Fibroblast of lung (primary cell): ENCODE measurements at places on chromosomes 3 and 15.

DNA sequence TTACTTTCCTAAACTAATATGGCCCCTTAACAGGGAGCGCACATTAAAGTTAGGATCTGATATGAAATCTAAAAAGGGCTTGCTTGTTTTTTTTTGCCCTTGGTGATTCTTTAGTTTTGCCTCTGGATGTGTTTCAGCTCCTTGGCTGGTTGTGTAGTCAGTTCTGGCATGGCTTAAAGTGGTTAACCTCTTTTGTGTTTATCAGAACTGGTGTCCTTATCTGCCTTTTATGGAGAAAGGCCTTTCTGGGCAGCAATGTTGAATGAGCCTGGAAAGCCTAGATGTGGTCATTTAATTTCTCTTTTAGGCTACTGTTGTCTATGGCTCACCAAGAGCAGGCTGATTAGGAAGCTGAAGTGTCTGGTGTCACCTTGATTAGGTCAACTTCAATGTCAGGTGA lies 254.5 kb upstream of the ROPN1 start:
- peak; percentile 78 for DNase-seq
- H3K27me3 ChIP-seq: peaks cover 4% of the 10 kb centered on the region
- H3K27ac ChIP-seq: no peak overlapping the region
- no peak overlapping the region for H3K4me3 ChIP-seq
- peaks cover 6% of the 10 kb centered on the region for H3K4me1 ChIP-seq

DNA sequence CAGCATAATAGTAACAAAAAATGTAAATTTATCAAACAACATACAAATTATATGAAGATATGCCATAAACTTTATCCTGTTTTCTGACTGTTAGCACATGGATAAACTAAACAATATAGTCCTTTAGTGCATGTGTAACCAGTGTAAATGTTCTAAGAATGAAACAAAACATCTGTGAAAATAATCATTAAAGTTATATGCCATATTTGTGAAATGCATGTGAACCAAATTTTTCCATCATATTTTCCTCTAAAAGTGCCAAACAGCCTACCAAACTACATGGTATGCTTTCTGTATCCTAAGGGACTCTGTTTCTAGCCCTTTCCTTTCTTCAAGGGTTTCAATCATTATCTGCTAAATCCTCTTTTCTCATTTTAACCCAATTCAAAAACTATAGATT lies 23.9 kb upstream of the RSL24D1 start:
- peaks cover 13% of the 10 kb centered on the region for H3K4me1 ChIP-seq
- no peak for DNase-seq
- H3K27ac ChIP-seq: peak overlapping the region; percentile 89
- no peaks in the 10 kb centered on the region for H3K27me3 ChIP-seq

DNA sequence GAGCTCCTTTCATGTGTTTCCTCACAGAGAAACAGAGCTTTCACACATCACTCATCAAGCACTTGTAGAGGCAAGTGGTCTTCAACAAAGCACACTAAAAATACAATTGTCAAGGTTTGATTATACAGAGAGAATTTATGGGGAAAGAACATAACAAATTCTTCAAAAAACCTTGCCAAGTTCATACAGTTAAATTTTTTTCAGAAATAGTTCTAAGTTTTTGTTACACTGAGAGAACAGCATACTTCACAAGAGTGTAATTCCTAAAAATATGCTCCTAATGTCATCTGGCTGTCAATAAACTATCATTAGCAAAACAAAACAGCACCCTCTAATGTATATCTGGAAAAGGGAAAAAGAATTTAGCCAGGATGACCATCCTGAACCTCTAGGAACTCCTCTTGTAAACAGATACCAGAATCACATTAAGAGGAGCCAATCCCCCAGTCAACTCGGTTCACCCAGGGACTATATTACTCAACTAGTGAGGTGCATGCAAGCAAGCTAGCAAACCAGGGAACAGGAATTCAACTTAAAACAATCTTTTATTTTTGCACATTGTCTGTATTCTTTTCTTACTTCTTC lies 63.3 kb downstream of the RAD18 start:
- peaks cover 2% of the 10 kb centered on the region for H3K4me1 ChIP-seq
- no peak overlapping the region for H3K27ac ChIP-seq
- no peak overlapping the region for H3K4me3 ChIP-seq
- DNase-seq: peak; percentile 10

DNA sequence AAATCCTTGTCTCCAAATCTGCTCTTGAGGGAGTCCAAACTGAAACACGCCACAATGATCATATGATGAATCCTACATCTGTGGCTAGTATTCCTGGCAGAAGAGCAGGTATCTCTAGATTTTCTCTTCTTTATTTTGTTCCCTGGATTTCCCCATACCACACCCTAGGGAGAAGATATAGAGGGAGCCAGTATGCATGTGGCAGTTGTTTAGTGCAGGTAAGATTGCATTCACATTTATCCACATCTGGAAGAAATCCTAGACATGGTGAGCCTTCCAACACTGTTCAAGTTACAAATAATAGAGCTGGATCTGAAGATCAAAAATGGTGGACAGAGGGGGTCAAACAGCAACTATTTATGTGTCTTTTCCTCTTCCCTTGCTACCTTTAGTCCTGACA lies 316.7 kb downstream of the ZNF385D start:
- H3K27me3 ChIP-seq: no peaks in the 10 kb centered on the region
- no peak for DNase-seq
- no peak overlapping the region for H3K4me3 ChIP-seq
- no peaks in the 10 kb centered on the region for H3K36me3 ChIP-seq
- no peak overlapping the region for H3K27ac ChIP-seq

DNA sequence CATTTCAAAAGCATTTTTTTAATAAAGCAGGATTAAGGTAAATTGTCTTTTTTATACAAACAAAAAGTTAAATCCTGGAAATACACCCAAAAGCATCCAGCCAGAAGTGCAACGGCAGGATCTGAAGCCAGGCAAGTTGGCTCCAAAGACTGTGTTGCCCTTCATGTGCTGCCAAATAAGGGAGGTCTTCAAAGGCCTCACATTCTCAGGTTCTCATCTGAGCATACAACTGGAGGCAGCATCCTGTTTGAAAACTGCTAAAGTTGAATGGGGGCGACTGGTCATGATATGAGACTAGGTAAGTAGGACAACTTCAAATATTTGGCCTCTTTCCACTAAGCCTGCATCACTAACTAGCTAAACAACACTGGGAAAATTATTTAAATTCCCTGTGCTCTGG lies 52.2 kb downstream of the IMPG2 start:
- no peak overlapping the region for H3K27ac ChIP-seq
- no peaks in the 10 kb centered on the region for H3K36me3 ChIP-seq
- DNase-seq: no peak
- no peak overlapping the region for H3K4me3 ChIP-seq

DNA sequence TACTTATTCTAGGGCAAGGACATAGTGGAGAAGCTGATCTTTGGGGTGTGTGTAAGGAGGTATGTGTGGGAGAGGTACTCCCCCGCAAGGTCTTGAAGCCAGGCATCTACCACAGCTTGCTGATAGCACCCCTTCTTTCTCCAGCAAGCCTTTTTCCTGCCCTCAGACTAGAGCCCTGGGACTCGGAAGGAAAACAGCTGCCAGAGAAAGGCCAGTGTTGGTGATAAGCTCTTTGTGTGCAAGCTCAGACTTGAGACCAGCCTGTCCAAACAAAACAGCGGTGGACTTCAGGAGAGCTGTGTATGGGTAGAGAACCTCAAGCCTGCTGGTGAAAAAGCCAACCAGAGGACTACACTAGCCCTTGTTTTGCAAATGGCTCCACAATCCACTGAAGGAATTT lies 1028.6 kb downstream of the MCTP2 start:
- H3K4me1 ChIP-seq: peaks cover 15% of the 10 kb centered on the region
- peak overlapping the region; percentile 4 for H3K27ac ChIP-seq
- H3K36me3 ChIP-seq: no peaks in the 10 kb centered on the region
- H3K4me3 ChIP-seq: no peak overlapping the region
- H3K27me3 ChIP-seq: no peaks in the 10 kb centered on the region

- H3K4me3 ChIP-seq: no peak overlapping the region
- H3K27me3 ChIP-seq: no peaks in the 10 kb centered on the region
- H3K36me3 ChIP-seq: no peaks in the 10 kb centered on the region
- DNase-seq: no peak
Observed at GRCh38 chr15:73959012-73959581, 32.8 kb downstream of the LOXL1 start.

GRCh38 chr15:74724570-74725224 lies 631 bp downstream of the CYP1A1 start:
- H3K4me3 ChIP-seq: no peak overlapping the region
- no peak for DNase-seq
- H3K27me3 ChIP-seq: peaks cover 44% of the 10 kb centered on the region
- no peaks in the 10 kb centered on the region for H3K4me1 ChIP-seq
- H3K27ac ChIP-seq: no peak overlapping the region

- H3K36me3 ChIP-seq: no peaks in the 10 kb centered on the region
- no peaks in the 10 kb centered on the region for H3K4me1 ChIP-seq
- no peak overlapping the region for H3K27ac ChIP-seq
- no peak for DNase-seq
Observed at GRCh38 chr15:50187525-50187924, 5.5 kb downstream of the SLC27A2 start.

- no peak overlapping the region for H3K4me3 ChIP-seq
- no peaks in the 10 kb centered on the region for H3K36me3 ChIP-seq
- no peaks in the 10 kb centered on the region for H3K27me3 ChIP-seq
- peak overlapping the region; percentile 97 for H3K27ac ChIP-seq
Observed at GRCh38 chr3:129399895-129400357, 28.5 kb downstream of the EFCAB12 start.

GRCh38 chr3:192187485-192188051 lies 539.8 kb downstream of the FGF12 start:
- no peak overlapping the region for H3K27ac ChIP-seq
- H3K27me3 ChIP-seq: no peaks in the 10 kb centered on the region
- peak; percentile 16 for DNase-seq
- no peaks in the 10 kb centered on the region for H3K4me1 ChIP-seq
- H3K36me3 ChIP-seq: no peaks in the 10 kb centered on the region

GRCh38 chr3:111808439-111808838 lies 50.6 kb upstream of the PHLDB2 start:
- no peak overlapping the region for H3K27ac ChIP-seq
- H3K4me1 ChIP-seq: peaks cover 12% of the 10 kb centered on the region
- no peaks in the 10 kb centered on the region for H3K27me3 ChIP-seq
- peak; percentile 59 for DNase-seq

GRCh38 chr3:172853921-172854666 lies 103.6 kb downstream of the ECT2 start:
- H3K4me3 ChIP-seq: no peak overlapping the region
- no peak for DNase-seq
- no peaks in the 10 kb centered on the region for H3K36me3 ChIP-seq

DNA sequence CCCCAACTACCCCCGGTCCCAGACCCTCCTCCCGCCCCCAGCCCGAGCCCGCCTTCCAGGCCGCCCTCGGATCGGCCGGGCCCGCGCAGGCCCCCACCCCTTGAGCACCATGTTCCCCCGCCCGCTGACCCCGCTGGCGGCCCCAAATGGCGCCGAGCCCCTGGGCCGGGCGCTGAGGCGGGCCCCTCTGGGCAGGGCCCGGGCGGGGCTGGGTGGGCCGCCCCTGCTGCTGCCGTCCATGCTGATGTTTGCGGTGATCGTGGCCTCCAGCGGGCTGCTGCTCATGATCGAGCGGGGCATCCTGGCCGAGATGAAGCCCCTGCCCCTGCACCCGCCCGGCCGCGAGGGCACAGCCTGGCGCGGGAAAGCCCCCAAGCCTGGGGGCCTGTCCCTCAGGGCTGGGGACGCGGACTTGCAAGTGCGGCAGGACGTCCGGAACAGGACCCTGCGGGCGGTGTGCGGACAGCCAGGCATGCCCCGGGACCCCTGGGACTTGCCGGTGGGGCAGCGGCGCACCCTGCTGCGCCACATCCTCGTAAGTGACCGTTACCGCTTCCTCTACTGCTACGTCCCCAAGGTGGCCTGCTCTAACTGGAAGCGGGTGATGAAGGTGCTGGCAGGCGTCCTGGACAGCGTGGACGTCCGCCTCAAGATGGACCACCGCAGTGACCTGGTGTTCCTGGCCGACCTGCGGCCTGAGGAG lies 472 bp downstream of the CHST14 start:
- peak; percentile 19 for DNase-seq
- H3K27ac ChIP-seq: peak overlapping the region; percentile 54
- peaks cover 3% of the 10 kb centered on the region for H3K4me1 ChIP-seq
- peak overlapping the region; percentile 68 for H3K4me3 ChIP-seq

GRCh38 chr15:36844534-36844998 lies 255.8 kb downstream of the MEIS2 start:
- H3K27ac ChIP-seq: no peak overlapping the region
- H3K4me3 ChIP-seq: no peak overlapping the region
- no peaks in the 10 kb centered on the region for H3K27me3 ChIP-seq
- no peaks in the 10 kb centered on the region for H3K36me3 ChIP-seq

GRCh38 chr3:135779590-135780235 lies 185.8 kb upstream of the PPP2R3A start:
- no peaks in the 10 kb centered on the region for H3K4me1 ChIP-seq
- no peak overlapping the region for H3K27ac ChIP-seq
- H3K36me3 ChIP-seq: no peaks in the 10 kb centered on the region
- no peak for DNase-seq
- no peaks in the 10 kb centered on the region for H3K27me3 ChIP-seq

GRCh38 chr3:116256843-116257485 lies 188.3 kb downstream of the LSAMP start:
- no peak for DNase-seq
- H3K4me3 ChIP-seq: no peak overlapping the region
- H3K27ac ChIP-seq: no peak overlapping the region
- no peaks in the 10 kb centered on the region for H3K4me1 ChIP-seq

- no peaks in the 10 kb centered on the region for H3K27me3 ChIP-seq
- no peak for DNase-seq
Observed at GRCh38 chr3:191301017-191301416, 28.2 kb upstream of the CCDC50 start.

GRCh38 chr3:102177075-102177755 lies 257.6 kb upstream of the ZPLD1 start:
- no peak overlapping the region for H3K4me3 ChIP-seq
- H3K27ac ChIP-seq: no peak overlapping the region
- no peak for DNase-seq
- peaks cover 11% of the 10 kb centered on the region for H3K4me1 ChIP-seq
- H3K36me3 ChIP-seq: no peaks in the 10 kb centered on the region

DNA sequence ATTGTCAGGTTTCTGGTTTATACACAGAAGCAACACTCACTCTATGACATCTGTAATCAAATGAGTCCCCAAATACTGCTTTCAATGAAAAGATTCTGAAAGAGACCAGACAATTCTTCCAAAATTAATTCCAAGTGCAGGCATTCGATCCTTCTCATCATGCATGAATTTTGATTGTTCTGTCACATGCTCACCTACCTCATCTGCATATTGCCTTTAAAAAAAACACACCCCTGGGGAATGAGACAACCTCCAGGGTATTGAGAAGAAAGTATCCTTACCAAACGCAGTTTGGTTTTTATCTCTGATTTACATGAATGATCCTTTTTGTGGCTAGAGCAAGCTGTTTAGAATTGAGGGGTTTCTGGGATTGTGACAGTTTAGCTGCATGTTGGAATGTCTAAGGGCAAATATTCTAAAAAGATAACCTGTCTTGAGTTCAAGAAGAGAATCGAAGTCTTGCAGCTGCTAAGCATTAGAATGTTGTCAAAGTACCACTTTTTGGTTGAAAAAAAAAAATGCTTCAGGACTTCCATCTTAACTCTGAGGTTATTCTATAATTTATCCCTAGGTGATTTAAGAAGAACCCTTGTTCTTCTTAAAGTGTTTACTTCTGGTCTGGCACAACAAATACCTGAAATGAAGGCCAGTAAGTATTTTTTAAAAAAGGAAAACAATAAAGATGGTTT lies 653.1 kb downstream of the RBMS3 start:
- H3K4me3 ChIP-seq: no peak overlapping the region
- no peak for DNase-seq
- no peaks in the 10 kb centered on the region for H3K4me1 ChIP-seq
- H3K27me3 ChIP-seq: no peaks in the 10 kb centered on the region
